ENCODE measurements at places on chromosomes 4 and X.

- no peak for DNase-seq
These were observed 104.3 kb downstream of the DCTD start for GRCh38 chr4:182812916-182813315.

GRCh38 chr4:119020158-119020557 lies 115.5 kb upstream of the MYOZ2 start:
- DNase-seq = no peak

GRCh38 chr4:43286137-43286536 lies 393.6 kb downstream of the GRXCR1 start:
- no peak for DNase-seq

- no peak for DNase-seq
These were observed 47.6 kb downstream of the CBLL2 start for GRCh38 chrX:22320236-22320873.

DNA sequence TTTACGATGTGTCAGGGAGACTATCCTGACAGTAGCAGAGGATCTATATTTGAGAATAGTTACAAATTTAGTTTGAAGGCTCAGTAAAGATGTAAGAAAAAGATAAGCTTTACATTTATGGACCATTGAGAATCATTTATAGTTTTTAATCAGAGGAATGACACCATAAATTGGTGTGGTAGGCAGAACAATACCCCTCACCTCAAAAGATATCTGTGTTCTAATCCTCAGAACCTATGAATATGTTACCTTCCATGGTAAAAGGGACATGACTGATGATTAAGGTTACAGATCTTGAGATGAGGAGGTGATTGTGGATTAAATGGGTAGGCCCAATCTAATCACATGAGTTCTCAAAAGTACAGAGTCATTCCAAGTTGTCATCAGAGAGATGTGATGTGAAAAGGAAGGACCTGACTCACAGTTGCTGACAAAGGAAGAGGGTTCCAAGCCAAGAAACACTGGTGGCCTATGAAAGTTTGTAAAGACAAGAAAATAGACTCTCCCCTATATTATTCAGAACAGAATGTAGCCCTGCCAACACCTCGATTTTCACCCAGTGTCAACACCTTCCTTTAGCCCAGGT lies 27.0 kb downstream of the EREG start:
- DNase-seq = no peak

GRCh38 chrX:46712764-46713163 lies 46.2 kb downstream of the SLC9A7 start:
- no peak for DNase-seq

DNA sequence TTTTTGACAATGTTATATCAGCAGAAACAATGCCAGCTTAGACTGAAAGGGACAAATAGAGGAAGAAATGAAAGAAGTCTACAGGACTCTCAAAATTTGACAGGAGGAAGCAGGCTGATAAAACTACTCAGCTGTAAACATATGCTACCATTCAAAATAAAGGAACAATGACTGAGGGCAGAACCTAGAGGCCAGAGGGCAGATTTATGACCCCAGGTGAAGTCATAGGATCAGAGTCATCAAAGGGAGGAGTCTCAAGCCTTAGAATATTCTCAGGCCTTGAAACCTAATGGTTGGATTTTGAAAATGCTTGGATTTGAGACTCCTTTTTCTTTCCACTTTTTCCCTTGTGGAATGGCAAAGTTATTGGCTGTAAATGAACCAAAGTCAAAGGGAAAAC lies 17.0 kb upstream of the SYTL5 start:
- DNase-seq = no peak

DNA sequence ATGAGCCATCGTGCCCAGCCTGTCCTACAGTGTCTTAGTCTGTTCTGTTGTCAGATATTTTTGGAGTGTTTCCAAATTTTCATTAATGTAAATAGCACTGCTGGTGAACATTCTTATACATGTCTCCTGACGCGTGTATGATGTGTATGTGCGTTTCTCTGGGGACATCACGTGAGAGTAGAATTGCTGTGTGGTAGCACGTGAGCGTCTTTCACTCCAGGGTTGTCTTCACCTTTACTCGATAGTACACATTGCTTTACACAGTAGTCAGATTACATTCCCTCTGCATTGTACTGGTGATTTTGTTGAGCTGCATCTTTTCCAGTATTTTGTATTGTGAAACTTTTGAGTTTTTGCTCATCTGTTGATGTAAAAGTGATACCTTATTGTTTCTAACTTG lies 60.0 kb downstream of the ARHGAP10 start:
- no peak for DNase-seq

- no peak for DNase-seq
These were observed 52.5 kb downstream of the HOPX start for GRCh38 chr4:56628592-56628991.

GRCh38 chrX:40021647-40022046 lies 76.1 kb downstream of the BCOR start:
- no peak for DNase-seq

DNA sequence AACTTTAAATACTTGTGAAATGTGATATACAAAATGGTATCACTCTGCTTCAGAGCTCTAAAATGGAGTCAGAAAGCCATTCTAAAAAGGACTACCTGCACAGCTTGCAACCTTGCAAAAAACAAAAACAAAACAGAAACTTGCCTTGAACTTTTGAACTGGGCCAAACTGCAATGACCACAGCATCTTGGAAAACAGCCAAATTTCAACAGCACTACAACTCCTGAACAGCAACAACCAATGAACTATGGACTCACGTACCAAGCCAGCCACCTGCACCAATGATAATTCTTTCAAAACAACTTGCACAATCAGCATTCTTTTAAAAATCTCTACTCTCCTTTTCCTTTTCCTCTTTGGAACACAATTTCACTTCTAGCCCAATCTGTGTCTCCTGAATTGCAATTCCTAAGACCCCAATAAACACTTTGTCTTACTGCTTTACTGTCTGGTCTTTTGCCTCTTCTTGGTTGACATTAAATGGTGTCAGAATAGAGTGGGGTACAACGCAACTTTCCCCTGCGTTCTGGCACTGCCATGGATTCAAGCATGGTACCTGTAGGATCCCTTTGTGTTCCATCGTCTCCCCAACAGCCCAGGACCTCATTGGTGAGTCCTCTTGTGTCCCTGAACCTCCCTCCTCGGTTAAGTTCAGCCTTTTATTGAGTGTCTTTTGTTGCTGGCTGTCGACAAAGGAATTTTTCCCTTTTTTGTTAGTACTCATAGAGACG lies 35.7 kb upstream of the FMR1 start:
- no peak for DNase-seq

GRCh38 chr4:38674258-38675144 lies 10.5 kb downstream of the KLF3 start:
- no peak for DNase-seq

- DNase-seq = no peak
These were observed 20.4 kb downstream of the NUP54 start for GRCh38 chr4:76127754-76128153.

DNA sequence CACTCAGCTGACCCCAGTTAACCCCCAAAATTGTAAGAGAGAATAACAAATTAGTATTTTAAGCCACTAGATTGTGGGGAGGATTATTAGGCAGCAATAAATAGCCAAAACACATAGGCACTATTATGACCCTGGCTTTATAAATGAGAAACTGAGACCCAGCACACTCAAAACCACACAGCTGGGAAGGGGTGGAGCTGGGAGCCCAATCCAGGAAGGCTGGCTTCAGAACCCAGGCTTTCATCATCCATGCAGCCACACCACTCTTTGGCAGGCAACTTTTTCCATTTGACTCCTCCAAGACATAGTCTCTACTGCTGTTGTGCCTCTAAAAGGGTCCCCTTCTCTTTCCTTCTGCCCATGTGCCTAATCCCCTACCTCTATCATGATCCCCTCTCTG lies 253.8 kb downstream of the DHX15 start:
- DNase-seq = no peak

DNA sequence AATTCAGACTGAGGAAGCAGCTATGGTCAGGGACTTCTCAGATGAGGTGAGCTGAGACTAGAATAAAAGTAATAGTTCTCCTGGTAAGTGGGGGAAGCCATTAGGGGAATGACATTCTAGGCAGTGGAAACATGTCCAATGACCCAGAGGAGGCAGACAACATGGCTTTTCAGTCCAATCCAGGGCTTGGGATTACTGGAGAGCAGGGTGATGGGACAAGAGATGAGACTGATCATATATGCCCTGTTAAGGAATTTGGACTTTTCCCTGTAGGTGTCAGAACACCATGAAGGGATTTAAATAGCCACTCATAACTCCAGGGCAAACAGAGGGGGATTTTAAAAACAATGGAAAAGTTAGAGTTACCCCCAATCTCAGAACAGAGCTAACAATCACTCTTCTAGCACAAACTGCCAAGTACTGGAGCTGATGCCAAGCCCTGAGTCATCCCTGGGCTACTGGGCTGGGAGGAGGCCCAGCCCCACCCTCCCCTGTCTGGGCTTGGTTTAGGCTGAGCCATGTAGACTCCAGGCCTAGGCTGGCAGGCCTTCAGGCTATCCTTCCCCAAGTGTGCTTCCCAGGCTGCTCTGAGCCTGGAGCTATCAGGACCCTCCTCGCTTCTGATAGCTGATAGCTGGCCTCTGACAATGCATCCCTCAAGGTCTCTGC lies 22.7 kb upstream of the MSN start:
- no peak for DNase-seq

GRCh38 chr4:186808630-186809018 lies 85.0 kb upstream of the FAT1 start:
- no peak for DNase-seq

DNA sequence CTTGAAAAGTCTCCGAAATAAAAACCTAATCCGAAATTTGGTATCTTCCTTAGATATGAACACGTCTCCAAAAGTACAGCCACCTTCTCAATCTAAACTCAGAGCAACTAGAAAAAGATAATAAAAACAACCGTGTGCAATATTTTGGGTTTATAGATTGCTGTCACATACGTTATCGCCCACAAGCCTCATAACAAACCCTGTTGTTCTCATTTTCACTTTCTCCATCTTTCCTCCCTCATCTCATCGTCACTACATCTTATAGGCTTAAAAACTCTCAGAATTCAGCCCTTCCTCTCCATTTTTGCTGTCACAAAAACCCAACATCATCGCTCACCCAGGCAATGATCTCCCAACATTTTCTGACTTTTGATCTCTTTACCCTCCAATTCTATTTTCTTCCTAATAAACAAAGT lies 448 bp upstream of the SCFD2 start:
- DNase-seq = no peak

DNA sequence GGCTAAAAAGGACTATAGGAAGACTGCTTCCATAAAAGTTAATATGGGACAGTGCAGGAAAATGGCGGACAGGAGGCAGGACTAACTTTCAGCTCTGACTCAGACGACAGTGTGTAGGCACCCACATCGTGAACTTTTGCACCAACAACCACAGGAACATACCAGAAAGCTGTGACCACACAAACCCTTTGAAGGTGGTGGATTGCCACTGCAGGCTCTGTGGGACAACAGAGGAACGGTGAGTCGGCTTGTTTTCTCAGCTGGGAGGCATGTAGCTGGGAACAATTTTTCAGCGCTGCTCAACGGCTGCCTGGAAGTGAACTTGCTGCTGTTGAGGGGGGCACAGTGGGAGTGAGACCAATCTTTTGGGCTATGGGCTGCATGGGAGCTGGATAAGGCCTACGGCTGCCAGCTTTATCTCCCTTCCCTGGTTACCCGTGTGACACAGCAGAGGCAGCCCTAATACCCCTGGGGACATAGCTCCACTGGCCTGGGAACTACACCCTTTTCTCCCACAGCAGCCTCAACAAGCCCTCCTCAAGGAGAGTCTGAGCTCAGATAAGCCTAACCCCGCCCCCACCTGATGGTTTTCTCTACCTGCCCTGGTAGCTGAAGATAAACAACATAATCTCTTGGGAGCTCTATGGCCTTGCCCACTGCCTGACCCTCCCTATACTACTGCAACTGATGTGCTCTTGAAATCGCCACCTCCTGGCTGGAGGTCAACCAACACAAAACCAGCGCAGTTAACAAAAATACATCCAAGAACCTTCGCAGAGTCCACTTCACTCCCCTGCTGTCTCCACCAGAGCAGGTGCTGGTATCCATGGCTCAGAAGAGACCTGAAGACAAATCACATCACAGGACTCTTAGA lies 1537.0 kb downstream of the C4orf33 start:
- no peak for DNase-seq

- no peak for DNase-seq
These were observed 84.9 kb downstream of the SPCS3 start for GRCh38 chr4:176404621-176405020.

- no peak for DNase-seq
These were observed 1781.7 kb upstream of the PCDH10 start for GRCh38 chr4:131367441-131367840.

- no peak for DNase-seq
These were observed 5.7 kb upstream of the CXXC4 start for GRCh38 chr4:104500442-104500841.

DNA sequence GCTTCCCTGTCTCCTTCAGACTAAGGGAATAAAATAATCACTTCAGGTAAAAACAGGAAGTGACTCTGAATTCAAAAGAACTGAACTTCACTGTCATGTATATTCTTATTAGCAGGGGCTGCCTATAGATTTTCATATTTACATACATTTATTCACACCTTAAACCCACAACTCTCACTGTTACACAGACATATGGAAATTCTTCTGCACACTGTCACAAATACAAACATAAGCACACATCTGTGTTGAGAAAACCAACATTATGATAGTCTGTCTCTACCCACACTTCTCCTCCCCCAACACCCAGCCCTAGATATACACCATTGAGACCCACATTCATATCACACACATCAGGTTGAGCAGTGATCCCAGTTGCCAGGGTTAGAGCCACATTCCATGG lies 5.7 kb upstream of the FGF16 start:
- DNase-seq = no peak

DNA sequence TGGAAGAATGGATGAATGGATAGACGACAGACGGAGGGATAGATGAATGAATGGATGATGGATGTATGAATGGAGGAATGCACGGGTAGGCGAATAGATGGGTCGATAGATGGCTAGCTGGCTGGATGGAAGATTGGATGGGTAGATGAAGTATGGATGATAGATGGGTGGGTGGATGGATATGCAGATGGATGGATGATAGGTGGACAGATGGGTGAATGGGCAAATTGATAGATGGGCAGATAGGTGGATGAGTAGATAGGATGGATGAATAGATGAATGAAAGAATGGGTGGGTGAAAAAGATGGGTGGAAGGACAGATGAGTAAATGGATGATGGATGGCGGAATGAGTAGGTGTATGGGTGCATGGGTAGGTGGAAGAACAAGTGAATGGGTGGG lies 57.3 kb downstream of the EVC2 start:
- DNase-seq = no peak

GRCh38 chrX:44908153-44908552 lies 35.2 kb downstream of the KDM6A start:
- no peak for DNase-seq

DNA sequence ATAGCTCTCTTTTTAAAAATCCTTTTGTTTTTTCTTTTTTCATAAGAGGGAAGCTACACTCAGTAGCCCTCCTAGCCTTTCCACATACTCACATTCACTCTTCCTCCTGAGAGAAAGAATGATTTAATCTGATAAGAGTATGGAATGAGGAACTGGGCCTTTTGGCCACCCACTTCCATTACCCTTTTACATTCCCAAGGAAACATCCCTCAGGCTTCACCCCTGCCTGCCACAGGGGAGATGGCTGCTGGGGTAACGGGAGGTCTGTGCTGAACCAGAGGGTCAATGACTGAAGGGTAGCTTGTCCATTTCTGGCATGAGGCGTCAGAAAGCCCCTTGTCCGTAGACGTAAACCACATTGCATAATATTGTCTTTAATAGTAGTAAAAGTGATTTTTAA lies 67.2 kb upstream of the CCSER1 start:
- DNase-seq = no peak
